ENCODE measurements at places on chromosomes 11 and 22. TPM values are rescaled to one million over a fixed set of nuclear protein-coding genes. Genes with fewer than 3 reads are reported as not detected.
A peak's percentile ranks its signal among the peaks of the same experiment; 100 is the strongest.

- no peak overlapping the region for H3K4me3 ChIP-seq
- peaks cover 1% of the 10 kb centered on the region for H3K27me3 ChIP-seq
Measured at GRCh38 chr11:45378516-45378915, 92.4 kb upstream of the SYT13 start.

DNA sequence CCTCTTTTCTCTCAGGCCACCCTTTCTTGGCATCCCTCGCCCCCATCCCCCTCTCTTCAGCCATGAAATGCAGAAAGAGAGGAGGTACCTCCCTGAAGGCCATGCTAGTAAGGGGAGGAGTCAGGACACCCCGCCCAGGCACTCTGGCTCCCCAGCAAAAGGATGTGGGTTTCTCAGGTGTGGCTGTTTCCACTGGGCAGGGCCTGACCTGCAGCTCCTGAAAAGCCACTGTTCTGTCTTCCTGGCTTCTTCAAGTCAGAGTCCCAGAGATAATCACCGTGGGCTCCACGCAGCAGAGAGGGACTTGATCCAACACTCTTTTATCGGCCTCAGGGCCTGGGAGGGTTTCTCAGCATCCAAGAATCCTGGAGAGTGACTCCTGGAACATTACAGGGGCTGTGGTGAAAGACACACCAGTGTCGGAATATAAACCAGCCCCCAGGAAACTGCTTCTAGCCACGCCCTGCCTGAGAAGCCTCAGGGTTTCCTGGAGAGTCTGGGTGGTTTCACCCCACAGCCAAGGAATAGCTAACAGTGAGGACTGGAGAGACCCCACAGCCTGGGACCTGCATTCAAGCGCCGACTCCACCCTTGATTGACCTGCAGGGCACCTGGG, 45.7 kb upstream of the TSPAN18 start:
- no peaks in the 10 kb centered on the region for H3K27me3 ChIP-seq
- no peaks in the 10 kb centered on the region for H3K36me3 ChIP-seq
- H3K4me1 ChIP-seq, result no peaks in the 10 kb centered on the region
- no peak for DNase-seq
- H3K27ac ChIP-seq, result no peak overlapping the region

SLC22A8 gene
- total RNA-seq, result not detected

MYBPC3 gene
- not detected for total RNA-seq

- no peaks in the 10 kb centered on the region for H3K27me3 ChIP-seq
- H3K4me3 ChIP-seq, result no peak overlapping the region
- H3K27ac ChIP-seq, result peak overlapping the region; percentile 1
- H3K4me1 ChIP-seq, result peaks cover 19% of the 10 kb centered on the region
- peak; percentile 26 for DNase-seq
- H3K36me3 ChIP-seq, result no peaks in the 10 kb centered on the region
Measured at GRCh38 chr11:12019866-12020416, 11.5 kb upstream of the DKK3 start.

- DNase-seq, result peak; percentile 30
- H3K27ac ChIP-seq, result no peak overlapping the region
- H3K4me3 ChIP-seq, result no peak overlapping the region
- no peaks in the 10 kb centered on the region for H3K27me3 ChIP-seq
- H3K36me3 ChIP-seq, result peaks cover 4% of the 10 kb centered on the region
- peaks cover 11% of the 10 kb centered on the region for H3K4me1 ChIP-seq
Measured at GRCh38 chr11:773425-773824, 3.9 kb downstream of the GATD1 start.

DNA sequence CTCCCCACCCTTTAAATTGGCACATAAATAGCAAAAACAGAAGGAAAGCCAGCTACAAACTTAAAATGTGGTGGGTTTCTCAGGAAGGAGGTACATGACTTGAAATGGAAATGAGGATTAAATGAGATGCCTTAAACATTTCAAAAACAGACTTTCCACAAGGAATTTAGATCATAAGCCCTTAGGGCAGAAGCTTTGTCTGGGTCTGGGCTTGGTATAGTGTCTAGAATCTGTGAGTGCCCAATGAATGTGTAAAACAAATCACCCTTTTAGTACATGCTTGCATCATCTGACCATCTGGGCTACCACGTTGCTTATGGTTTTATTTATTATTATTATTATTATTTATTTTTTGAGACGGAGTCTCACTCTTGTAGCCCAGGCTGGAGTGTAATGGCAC, 37.1 kb upstream of the CREB3L1 start:
- H3K36me3 ChIP-seq, result no peaks in the 10 kb centered on the region
- no peak for DNase-seq
- no peaks in the 10 kb centered on the region for H3K27me3 ChIP-seq
- no peak overlapping the region for H3K4me3 ChIP-seq

DNA sequence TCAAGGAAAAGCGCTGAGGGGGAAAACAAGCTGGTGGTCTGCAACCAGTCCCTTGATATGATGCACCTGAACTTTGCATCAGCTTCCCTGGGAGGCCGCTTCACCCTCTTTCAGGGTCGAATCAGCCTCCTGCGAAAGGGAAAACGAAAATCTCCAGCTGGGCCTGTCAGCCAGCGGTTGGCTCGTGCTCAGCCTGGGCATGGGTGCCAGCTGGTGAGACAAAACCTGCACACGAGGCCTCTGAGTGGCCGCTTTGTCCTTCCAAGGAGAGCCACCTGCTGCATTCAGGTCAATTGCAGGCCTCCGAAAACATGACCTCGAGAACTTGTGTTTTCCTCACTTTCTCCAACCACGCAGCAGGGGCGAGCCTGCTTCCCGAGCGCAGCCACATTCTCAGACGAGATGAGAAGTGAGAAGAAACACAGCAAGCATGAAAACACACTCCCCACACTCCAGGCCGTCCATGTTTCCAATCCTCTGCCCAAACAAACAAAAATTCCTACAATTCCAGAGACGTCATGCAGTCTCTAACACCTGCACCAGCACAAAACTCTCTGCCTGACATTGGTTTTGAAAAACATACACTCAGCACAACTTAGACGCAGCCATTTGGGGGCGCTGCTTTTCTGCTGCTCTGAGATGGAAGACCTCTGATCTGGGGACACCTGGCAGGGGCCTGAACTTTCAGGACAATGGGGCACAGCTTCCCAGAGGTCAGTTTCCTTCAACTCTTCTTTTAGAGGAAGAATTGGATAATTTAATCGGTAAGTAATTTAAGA, 77.1 kb downstream of the DHCR7 start:
- no peak for DNase-seq

SUSD2 gene
- total RNA-seq, result 7.0 TPM

GRCh38 chr22:30308518-30309230, 18.1 kb downstream of the TBC1D10A start:
- H3K4me1 ChIP-seq, result no peaks in the 10 kb centered on the region
- DNase-seq, result no peak
- H3K27me3 ChIP-seq, result no peaks in the 10 kb centered on the region
- no peak overlapping the region for H3K27ac ChIP-seq
- no peaks in the 10 kb centered on the region for H3K36me3 ChIP-seq

MICAL2 gene
- total RNA-seq, result 247 TPM

DNA sequence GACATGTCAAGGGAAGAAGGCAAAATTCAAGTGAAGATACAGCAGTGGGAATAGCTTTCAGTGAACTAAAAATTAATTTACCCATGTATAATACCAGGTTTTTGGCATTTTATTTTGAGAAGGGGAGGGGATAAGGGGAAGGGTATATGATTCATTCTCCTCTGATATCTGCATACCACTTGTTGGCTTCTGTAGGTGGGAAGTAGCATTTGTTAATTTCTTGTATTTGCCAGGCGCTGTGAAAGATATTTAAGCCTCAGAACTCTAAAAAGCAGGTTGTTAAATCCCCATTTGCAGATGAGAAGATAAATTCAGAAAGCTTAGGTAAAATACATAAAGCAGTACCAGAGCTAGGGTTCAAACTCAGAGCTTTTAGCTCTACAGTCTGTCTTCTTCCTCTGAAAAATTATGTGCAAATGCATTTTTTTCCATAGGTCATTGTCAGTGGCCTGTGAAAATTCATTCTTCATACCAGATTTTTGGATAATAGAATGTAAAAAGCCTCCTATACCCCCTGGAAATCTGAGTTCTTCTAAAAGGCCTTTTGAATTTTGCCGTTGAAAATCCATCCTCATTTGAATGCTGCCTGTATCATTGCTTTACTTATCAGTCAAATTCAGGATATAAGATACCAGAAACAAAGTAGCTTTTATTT, 221.3 kb downstream of the DDX10 start:
- H3K4me3 ChIP-seq, result no peak overlapping the region
- H3K36me3 ChIP-seq, result no peaks in the 10 kb centered on the region
- no peak overlapping the region for H3K27ac ChIP-seq

DNA sequence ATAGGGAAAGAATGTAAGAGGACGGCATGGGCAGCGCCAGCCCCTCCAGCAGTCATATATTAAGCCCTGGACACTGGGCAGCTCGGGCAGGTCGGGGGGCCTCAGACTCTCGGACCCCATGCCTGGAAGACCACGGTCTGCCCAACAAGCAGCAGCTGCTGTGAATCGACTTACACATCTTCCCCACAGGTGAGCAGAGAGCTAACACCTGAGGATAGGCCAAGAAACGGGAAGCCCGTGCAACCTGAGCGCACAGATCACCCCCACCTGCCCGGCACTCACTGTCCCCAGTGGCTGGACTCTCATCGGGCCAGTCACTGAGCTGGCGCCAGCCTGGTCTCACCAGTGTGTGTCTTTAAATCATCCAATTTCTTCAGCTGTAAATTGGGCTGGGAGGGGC, 4.7 kb upstream of the TCF20 start:
- DNase-seq, result no peak
- no peaks in the 10 kb centered on the region for H3K36me3 ChIP-seq
- H3K4me3 ChIP-seq, result no peak overlapping the region
- no peaks in the 10 kb centered on the region for H3K27me3 ChIP-seq

DNA sequence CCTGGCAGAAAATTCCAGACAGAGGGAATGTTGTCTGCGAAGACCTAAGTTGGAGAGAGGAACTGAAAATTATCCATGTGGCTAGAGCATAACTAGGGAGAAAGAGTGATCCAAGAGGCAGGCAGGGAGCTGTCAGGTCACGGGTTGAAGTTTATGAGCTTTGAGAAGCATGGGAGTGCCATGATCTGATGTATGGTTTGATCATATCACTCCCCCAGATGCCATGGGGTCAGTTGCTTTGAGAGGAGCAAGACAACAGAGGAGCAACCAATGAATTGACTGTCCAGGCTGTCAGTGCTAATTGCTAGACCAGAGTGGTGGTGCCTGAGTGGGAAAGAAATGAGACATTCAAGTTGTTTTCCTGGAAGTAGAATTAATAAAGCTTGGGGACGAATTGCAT, 54.0 kb downstream of the CYB5R2 start:
- DNase-seq, result no peak
- peaks cover 9% of the 10 kb centered on the region for H3K36me3 ChIP-seq
- no peak overlapping the region for H3K27ac ChIP-seq
- no peak overlapping the region for H3K4me3 ChIP-seq

DNA sequence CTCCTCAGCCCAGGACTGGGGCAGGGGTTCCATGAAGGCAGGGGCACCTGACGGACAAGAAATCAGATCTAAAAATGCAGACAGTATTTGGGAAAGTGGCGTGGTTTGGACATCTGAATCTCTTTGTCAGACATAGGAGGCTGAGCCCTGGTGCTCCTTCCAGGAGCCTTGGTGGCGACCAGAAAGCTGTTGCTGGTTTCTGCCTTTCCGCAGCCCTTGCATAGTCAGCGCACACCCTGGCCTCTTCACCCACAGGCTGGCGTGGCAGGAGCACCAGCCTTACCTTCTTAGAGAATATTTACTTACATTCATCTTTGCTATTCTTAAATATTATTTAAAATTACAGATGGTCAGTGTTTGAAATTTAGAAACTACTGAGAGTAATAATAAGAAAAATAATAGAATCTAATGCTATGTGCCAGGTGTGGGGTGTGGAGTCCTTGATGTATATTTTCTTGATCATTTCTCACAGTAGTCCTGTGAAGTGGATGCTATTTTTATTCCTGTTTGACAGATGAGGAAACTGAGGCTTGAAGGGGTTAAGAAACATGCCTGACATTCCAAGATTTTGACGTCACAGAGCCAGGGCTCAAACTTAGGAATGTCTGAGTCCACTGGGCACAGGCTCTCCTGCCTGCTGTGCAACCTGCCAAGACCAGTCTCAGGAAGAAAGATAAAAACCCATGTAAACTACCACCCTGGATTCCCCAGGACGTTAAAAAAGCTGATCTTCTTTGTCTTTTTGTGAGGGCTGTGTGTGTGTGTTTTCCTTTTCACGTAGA, 51.6 kb downstream of the TBC1D22A start:
- H3K4me1 ChIP-seq, result peaks cover 26% of the 10 kb centered on the region
- H3K4me3 ChIP-seq, result no peak overlapping the region
- peak overlapping the region; percentile 55 for H3K27ac ChIP-seq

DNA sequence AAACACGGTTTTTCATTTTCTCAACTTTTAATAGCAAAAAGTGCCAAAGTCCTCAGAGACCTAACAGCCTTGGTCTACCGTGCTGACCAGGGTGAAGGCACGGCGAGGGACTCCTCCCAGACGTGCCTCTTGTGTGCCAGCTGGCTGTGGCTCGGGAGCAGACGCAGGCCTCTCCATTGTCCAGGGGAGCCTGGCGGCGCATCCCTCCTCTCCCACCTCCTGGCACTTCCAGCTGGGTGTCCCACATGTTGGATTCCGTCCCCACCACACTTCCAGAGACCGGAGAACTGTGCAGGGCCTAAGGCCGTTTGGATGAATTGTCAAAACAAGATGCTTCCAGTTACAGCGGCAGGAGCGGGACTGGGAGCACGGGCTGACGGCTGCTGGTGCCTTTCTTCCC, 11.6 kb downstream of the CDPF1 start:
- H3K27me3 ChIP-seq, result no peaks in the 10 kb centered on the region
- H3K4me3 ChIP-seq, result no peak overlapping the region
- no peaks in the 10 kb centered on the region for H3K36me3 ChIP-seq
- no peak for DNase-seq
- H3K4me1 ChIP-seq, result peaks cover 10% of the 10 kb centered on the region

DNAJB7 gene
- total RNA-seq, result not detected

PGA3 gene
- total RNA-seq, result not detected

GRCh38 chr11:47411884-47412746, 3.7 kb downstream of the SLC39A13 start:
- peaks cover 17% of the 10 kb centered on the region for H3K4me1 ChIP-seq
- no peaks in the 10 kb centered on the region for H3K27me3 ChIP-seq
- peak; percentile 61 for DNase-seq

- DNase-seq, result peak; percentile 82
- no peaks in the 10 kb centered on the region for H3K36me3 ChIP-seq
Measured at GRCh38 chr11:61754534-61755482, 2.4 kb downstream of the MYRF start.

GRCh38 chr11:57414612-57415212, 12.2 kb downstream of the SLC43A3 start:
- H3K4me3 ChIP-seq, result no peak overlapping the region
- DNase-seq, result no peak
- H3K4me1 ChIP-seq, result no peaks in the 10 kb centered on the region
- no peaks in the 10 kb centered on the region for H3K27me3 ChIP-seq

OR2D3 gene
- not detected for total RNA-seq

DNA sequence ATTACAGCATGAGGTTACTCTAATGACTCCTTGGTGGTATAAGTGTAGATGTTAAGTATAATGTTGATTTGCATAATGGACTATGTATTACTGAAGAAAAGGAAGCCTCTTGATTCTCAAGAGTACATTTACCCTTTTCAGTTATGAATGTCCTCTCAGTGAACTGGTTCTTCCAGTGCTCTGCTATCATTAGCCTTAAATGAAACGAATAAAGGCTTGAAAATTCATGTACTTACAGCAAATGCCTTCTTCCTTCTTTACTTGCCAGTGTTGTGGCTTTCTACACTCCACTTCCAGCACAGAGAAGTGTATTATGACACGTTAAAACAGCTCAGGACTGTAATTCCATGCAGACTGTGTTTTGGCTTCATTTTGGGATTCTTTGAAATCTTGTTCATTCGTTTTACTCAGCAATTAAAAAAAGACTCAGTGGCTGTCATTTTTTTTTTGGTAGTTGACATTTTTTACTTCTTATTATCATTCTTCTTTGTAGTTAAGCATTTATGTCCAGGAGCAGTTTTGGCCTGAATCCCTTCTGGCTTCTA, 96.9 kb downstream of the MTMR3 start:
- H3K4me1 ChIP-seq, result no peaks in the 10 kb centered on the region
- no peak overlapping the region for H3K4me3 ChIP-seq
- no peak overlapping the region for H3K27ac ChIP-seq
- H3K27me3 ChIP-seq, result no peaks in the 10 kb centered on the region

All from Caco-2 (cell line).